HFFc6 (cell line): ENCODE measurements at places on chromosomes 16 and 17.

- peaks cover 84% of the 10 kb centered on the region for H3K4me1 ChIP-seq
- DNase-seq, result no peak
- peaks cover 3% of the 10 kb centered on the region for H3K27me3 ChIP-seq
Observed at GRCh38 chr16:24975428-24975889, 39.7 kb downstream of the ARHGAP17 start.

- no peak overlapping the region for H3K4me3 ChIP-seq
- H3K27ac ChIP-seq, result no peak overlapping the region
- H3K27me3 ChIP-seq, result peaks cover 7% of the 10 kb centered on the region
- H3K4me1 ChIP-seq, result no peaks in the 10 kb centered on the region
- no peaks in the 10 kb centered on the region for H3K36me3 ChIP-seq
Observed at GRCh38 chr16:19868421-19868820, 16.2 kb downstream of the GPRC5B start.

GRCh38 chr17:39270923-39271322 is 45.2 kb upstream of the STAC2 start:
- 0 out of 2 replicates have a peak, but pooled peaks cover 5% of the 10 kb centered on the region for H3K36me3 ChIP-seq
- H3K27ac ChIP-seq, result no peak overlapping the region
- peak; percentile 61 for DNase-seq
- no peaks in the 10 kb centered on the region for H3K27me3 ChIP-seq
- peaks cover 5% of the 10 kb centered on the region; the same call in 1 of the 2 replicates for H3K4me1 ChIP-seq

- no peaks in the 10 kb centered on the region for H3K36me3 ChIP-seq
- H3K4me1 ChIP-seq, result no peaks in the 10 kb centered on the region
- no peak overlapping the region for H3K27ac ChIP-seq
- no peak for DNase-seq
- H3K4me3 ChIP-seq, result no peak overlapping the region
Observed at GRCh38 chr17:68498479-68499326, 13.5 kb upstream of the PRKAR1A start.

DNA sequence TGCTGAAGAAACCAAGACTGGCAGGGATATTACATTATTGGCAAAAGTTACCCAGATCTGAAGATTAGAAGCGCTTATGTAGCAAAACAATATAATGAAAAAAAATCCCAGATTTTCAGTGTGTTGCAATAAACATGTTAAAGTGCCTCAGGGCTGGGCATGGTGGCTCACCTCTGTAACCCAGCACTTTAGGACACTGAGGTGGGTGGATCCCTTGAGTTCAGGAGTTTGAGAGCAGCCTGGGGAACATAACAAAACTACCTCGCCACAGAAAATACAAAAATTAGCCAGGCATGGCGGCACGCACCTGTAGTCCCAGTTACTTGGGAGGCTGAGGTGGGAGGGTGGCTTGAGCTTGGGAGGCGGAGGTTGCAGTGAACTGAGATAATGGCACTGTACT is 6.8 kb downstream of the ZNF207 start:
- peaks cover 40% of the 10 kb centered on the region; the same call in 1 of the 2 replicates for H3K36me3 ChIP-seq
- no peak for DNase-seq
- H3K27ac ChIP-seq, result 0 out of 2 replicates have a peak overlapping the region, but pooled peaks have one; percentile 31
- peak overlapping the region; percentile 36; the same call in 1 of the 2 replicates for H3K4me3 ChIP-seq

- H3K27ac ChIP-seq, result no peak overlapping the region
- DNase-seq, result no peak
- no peaks in the 10 kb centered on the region for H3K36me3 ChIP-seq
- H3K27me3 ChIP-seq, result peaks cover 7% of the 10 kb centered on the region
- no peak overlapping the region for H3K4me3 ChIP-seq
- H3K4me1 ChIP-seq, result peaks cover 14% of the 10 kb centered on the region
Observed at GRCh38 chr16:8576141-8577004, 13.9 kb downstream of the TMEM114 start.

GRCh38 chr17:82056729-82057621 is 5.3 kb downstream of the GPS1 start:
- H3K27me3 ChIP-seq, result peaks cover 5% of the 10 kb centered on the region; the same call in 1 of the 2 replicates
- DNase-seq, result no peak
- H3K4me3 ChIP-seq, result no peak overlapping the region
- peaks cover 10% of the 10 kb centered on the region; the same call in 1 of the 2 replicates for H3K4me1 ChIP-seq

- H3K4me1 ChIP-seq, result no peaks in the 10 kb centered on the region
- no peak overlapping the region for H3K4me3 ChIP-seq
- peaks cover 3% of the 10 kb centered on the region; the same call in 1 of the 2 replicates for H3K36me3 ChIP-seq
- H3K27me3 ChIP-seq, result peaks cover 2% of the 10 kb centered on the region; the same call in 1 of the 2 replicates
Observed at GRCh38 chr16:49016461-49016860, 265.2 kb downstream of the CBLN1 start.

DNA sequence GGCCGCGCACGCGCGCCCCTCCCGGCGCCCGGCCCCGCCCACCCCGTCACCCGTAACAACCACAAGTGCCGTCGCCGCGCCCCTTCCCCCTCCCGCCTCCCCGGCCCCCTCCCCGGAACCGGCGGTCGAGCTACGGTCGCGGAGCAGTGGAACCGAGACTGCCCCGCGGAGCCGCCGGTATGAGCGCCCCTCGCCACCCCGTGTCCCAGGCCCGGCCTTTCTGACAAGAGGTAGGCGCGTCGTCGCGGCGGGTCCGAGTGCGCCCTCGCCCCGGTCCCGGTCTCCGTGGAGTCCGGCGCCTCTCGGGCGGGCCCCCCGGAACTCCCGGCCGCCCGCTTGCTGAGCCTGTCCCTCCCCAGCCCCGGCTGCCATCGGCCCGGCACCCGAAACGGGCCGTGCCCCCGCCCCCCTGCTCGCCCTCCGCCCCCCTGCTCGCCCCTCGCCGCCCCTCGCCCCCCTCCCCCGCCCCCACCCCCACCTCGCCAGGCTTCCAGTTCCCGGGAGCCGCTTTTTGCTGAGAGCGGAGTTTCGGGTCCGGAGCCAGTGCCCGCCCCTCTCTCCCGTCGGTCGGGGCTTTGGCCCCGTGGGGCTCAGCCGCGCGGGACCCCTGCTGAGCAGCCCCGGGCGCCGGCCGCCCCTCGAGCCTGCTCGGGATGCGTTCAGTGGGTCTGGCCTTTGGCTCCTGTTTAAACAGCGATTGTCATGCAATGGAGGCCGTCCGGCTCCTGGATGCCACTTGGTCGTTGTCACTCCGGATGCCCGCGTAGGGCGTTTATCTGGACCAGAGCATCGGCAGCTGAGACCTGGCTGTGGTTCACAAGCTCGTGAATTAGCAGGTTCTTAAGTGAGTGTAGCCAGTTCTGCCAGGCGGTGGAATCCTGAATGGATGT is at the start of gene SEC14L1:
Gene SEC14L1 (plus strand): TSS at position 92 of the 890 bp plus-strand sequence. CDS start 2,628 bp downstream, outside the sequence.
- peak; percentile 30 for DNase-seq
- H3K4me3 ChIP-seq, result peak within 1 kb of the TSS; percentile 91
- H3K27ac ChIP-seq, result peak within 1 kb of the TSS; percentile 94
- no peaks in the 10 kb centered on the region for H3K27me3 ChIP-seq

GRCh38 chr17:61249649-61250299 is 149.9 kb upstream of the TBX2 start:
- no peak for DNase-seq
- H3K4me3 ChIP-seq, result peak overlapping the region; percentile 86
- H3K36me3 ChIP-seq, result no peaks in the 10 kb centered on the region
- H3K27ac ChIP-seq, result peak overlapping the region; percentile 96
- peaks cover 70% of the 10 kb centered on the region for H3K4me1 ChIP-seq

DNA sequence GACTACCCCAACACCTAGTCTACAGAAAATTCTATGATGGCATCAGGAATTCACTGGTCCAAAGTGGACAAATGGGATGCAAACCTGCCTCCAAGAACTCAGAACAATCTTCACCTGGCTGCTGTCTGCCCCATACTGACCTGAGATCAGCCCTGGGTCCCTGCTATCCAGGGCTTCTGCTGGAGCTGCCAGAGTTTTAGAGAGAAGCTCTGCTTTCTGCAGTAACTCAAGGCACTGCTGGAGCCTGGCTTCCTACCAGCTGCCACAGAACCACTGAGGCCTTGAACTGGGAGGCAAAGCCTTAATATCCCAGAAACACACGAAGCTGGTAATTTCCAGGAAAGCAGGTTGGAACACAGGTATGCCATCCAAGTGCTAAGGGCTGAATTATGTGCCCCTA is 7.5 kb downstream of the TMEM170A start:
- no peak for DNase-seq
- H3K27ac ChIP-seq, result no peak overlapping the region
- peaks cover 6% of the 10 kb centered on the region for H3K36me3 ChIP-seq
- no peaks in the 10 kb centered on the region; the same call in 1 of the 2 replicates for H3K27me3 ChIP-seq

DNA sequence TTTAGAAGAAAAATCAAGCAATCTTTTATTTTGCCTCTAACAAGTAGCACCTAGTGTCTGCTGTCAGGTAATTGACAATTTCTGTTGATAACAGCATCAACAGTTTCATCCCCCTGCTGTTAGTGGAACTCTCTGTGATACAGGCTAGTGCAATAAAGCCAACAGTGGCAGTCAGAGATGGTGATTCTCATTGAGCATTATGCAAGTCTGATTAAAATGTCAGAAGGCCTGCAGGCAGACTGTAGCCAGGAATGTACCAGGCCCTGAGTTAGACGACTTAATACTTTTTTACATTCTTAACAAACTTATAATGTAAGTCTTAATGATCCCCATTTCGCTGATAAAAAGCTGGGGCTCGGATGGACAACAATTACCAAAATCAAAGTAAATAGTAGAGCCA is 14.6 kb downstream of the CYLD start:
- H3K36me3 ChIP-seq, result peaks cover 23% of the 10 kb centered on the region
- DNase-seq, result no peak
- H3K27ac ChIP-seq, result no peak overlapping the region
- H3K27me3 ChIP-seq, result no peaks in the 10 kb centered on the region
- H3K4me3 ChIP-seq, result no peak overlapping the region
- no peaks in the 10 kb centered on the region for H3K4me1 ChIP-seq

DNA sequence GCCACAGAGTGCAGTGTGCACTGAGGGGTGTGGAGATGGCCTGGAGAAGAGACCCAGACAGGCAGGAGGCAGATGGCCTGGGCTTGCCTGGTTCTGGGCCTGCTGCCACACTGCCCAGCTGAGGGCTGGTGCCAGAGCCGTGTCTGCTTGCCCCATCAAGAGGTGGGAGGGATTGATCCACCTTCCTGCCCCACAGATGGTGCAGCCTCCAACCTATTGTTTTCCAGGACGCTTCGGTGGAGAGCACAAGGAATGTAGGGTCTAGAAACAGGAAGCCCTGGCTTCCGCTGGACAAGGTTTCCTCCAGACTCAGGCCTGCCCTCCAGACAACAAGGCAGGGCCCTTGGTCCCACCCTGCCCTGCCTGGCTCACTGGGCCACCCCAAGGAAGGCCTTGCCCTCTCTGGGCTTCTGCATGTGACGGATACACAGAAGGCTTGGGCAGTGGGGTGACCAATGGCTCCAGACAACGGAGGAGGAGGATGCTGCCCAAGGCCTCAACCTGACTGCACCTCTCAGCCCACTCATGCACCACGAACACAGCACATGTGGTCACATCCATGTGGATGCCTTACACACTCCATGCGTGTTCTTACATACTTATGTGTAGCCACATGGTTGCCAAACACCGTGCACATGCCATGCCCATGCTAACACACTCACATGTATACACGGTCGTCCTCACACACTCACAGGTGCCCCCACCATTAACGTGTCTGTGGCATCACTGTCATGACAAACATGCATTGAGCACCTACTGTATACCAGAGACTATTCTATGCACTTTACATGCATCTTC is 6.5 kb upstream of the CDH5 start:
- no peak overlapping the region for H3K4me3 ChIP-seq
- peaks cover 22% of the 10 kb centered on the region for H3K4me1 ChIP-seq
- H3K27me3 ChIP-seq, result peaks cover 40% of the 10 kb centered on the region
- H3K27ac ChIP-seq, result no peak overlapping the region
- DNase-seq, result no peak

GRCh38 chr16:4349332-4349731 is 1.8 kb downstream of the PAM16 start:
- DNase-seq, result no peak
- H3K4me1 ChIP-seq, result peaks cover 30% of the 10 kb centered on the region
- peak overlapping the region; percentile 26; the same call in 1 of the 2 replicates for H3K4me3 ChIP-seq

GRCh38 chr16:49120631-49121030 is 161.0 kb downstream of the CBLN1 start:
- H3K4me3 ChIP-seq, result no peak overlapping the region
- no peaks in the 10 kb centered on the region for H3K36me3 ChIP-seq
- no peaks in the 10 kb centered on the region for H3K27me3 ChIP-seq
- no peak overlapping the region for H3K27ac ChIP-seq

DNA sequence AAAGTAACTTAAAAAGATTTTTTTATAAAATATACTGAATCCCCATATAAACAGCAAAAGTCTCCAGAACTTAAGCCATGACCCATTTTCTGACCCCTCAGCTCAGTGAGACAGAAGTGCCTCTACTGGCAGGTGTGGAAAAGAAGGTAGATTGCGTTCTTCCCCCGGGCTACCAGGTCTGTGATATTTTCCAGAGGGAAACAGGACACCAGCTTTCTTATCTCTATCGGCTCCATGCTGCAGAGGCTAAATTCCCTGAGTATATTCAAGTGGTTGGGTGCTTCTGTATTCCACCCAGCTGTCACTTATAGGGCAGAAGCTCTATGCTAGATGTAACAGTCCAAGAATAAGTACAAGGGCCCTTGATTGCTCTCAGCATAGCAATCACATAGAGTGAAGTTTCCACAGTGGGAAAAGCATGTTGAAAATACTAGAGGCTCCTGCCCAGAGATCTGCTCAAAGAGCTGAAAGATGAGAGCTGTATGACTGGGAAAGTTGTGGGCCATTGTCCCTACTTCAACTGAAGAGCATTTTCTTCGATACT is 687.3 kb downstream of the CDH11 start:
- H3K27me3 ChIP-seq, result peaks cover 2% of the 10 kb centered on the region; the same call in 1 of the 2 replicates
- peaks cover 30% of the 10 kb centered on the region for H3K36me3 ChIP-seq
- peaks cover 10% of the 10 kb centered on the region for H3K4me1 ChIP-seq
- no peak overlapping the region for H3K4me3 ChIP-seq
- DNase-seq, result no peak

DNA sequence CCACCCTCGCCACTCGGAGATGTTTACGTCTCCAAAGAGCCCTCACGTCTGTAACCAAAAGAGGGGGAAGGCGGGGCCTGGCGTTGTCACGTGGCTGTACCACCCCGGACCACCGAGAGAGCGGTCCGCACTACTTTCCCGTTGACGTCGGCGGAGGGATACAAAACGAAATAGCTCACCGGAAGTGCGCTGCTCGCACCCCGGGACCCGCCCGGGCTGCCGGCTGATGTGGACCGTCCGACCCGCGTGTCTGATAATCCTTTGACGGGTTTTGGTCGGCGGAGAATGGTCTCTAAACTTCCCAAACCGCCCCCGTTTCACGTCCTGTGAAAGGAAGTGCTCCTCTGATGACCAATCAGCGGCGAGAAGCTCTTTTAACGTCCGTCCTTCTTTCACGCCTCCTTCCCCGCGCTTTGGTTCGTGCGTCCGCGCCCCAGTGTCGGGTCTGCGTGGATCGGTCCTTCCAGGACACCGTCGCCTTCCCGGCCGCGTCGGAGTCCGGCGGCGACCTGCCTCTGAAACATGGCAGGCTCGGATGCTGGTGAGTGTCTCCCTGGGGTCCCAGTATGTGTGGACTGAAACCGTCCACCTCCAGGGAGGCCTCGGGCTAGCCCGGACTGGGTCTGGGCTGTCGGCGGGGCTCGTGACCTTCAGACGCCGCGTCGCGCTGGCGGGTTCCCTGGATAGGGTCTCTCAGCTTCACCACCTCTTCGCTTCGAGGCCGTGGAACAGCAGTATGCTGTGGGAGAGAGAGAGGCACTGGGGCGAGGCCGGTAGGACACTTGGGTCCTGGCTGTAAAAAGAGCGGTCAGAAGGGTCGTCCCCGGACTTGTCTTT is at the start of gene CEP95:
Gene CEP95 (plus strand): TSS at position 402 of the 837 bp plus-strand sequence. CDS start 121 bp downstream, at position 523.
- DNase-seq, result peak; percentile 98
- H3K4me3 ChIP-seq, result peak within 1 kb of the TSS; percentile 98
- H3K36me3 ChIP-seq, result peaks cover 64% of the 10 kb centered on the region
